Omental fat pad (tissue), 4 donors: ENCODE measurements at places on chromosomes 13 and 19.

DNA sequence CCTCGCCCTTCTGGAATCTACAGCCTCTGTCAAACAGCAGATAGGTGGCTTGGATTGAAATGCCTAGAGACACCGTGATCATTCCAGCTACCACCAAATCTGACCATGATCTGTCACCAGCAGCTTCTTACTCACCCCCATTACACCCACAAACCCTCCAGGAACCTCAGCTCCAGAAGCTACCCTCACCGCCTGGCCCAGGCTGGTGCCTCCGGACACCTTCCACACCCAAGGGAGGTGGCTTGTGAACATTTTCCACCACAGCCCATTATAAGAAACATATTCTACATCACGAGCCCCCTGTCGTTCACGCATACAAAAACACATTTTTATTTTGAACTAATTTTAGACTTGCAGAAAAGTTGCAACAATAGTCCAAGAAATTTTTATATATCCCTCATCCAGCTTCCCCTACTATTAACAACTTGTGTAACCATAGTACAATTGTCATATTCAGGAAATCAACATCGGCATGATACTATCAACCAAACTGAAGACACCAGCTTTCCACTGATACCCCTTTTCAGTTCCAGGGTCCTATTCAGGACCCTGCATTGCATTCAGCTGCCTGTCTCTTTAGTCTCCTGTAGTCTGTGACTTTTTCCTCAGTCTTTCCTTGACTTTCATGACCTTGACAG is 15.4 kb upstream of the UBE2L5 start:
- no peak for DNase-seq

GRCh38 chr13:113292021-113292862 is 4.8 kb upstream of the LAMP1 start:
- DNase-seq: no peak

DNA sequence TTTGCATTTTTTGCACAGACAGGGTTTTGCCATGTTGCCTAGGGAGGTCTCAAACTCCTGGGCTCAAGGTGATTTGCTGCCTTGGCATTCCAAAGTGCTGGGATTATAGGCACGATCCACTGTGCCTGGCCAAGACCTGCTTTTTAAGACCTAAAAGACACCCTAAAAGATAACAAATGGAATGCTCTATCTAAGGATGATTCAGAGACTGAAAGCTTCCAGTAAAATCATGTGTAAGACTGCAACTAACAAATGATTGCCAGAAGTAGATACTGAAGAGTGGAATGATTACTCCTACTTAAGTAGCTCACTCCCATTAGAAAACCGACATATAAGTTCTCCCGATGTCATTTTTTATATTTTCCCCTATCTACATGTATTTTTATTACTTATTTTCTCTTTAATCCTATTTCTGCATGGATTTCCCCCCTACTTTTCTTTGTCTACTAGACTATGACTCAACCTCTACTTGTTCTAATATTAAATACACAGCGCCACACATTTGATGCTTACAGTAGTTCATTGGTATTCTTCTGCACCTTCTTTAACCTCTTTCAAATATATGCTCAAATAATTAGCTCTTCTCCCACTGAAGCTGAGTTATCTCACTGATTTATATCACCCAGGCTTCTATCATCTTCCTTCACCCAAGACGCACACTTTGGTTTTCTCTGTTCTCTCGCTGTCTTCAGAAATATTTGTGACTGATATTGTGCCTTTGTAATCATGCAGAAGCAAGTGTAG is 32.2 kb upstream of the KLF12 start:
- no peak for DNase-seq

DNA sequence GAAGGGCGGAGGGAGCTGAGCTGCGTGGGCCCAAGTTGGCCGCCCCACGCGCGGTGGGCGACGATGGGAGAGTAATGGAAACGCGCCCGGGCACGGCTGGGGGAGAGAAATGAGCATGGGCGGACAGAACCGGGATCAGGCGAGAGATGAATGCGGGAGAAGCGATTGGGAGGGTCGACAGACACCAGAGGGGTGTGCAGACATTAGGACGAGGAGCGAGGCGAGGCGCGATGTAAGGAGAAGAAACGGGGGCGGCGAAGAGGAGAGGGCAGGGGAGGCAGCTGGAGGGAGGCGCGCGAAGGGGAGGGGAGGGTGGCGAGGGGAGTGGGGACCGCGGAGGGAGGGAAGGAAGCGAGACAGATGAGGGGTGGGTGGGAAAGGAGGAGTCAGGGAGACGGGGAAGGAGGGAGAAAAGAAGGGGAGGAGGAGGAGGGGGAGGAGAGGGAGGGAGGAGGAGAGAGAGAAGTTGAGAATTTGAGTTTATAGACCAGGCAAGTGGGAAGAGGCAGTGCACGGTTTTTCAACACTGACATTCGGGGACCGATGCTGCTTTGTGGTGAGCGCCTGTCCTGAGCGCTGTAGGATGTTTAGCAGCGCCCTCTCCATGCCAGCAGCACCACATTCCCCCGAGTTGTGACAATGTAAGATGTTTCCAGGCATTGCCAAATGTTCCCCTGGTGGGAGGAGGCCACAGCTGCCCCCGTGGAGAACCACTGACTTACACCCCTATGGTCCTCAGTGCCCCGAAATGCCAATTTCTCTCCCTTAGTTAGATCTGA is at the start of gene SHISA7:
SHISA7 (minus strand) TSS at position 256 of the 779 bp plus-strand sequence. CDS start 437 bp downstream, outside the sequence.
- no peak for DNase-seq

DNA sequence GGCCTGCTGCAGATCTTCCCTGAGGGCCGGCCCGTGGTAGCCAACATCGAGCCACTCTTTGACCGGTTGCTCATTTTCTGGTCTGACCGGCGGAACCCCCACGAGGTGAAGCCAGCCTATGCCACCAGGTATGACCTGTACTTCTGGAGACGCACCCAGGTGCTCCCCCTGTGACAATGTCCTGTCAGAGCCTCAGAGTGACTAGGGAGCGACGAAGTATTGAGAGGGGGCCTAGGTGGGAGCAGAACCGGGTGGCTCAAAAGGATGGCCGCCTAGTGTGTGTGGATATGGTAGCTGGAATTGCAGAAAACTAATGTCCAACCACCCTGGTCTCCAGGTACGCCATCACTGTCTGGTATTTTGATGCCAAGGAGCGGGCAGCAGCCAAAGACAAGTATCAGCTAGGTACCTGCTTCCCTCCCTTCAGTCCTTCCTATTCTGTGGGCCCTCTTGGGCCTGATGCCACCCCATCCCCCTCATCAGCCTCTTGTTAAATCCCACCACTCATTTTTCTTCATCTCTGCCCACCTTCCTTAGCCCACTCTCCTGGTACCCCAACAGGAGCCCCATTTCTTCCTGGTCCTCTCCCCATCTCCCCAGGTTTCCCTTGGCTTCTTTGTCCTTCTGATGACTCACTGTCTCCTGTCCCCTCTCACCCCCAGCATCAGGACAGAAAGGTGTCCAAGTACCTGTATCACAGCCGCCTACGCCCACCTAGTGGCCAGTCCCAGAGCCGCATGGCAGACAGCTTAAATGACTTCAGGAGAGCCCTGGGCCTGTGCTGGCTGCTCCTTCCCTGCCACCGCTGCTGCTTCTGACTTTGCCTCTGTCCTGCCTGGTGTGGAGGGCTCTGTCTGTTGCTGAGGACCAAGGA is 8.4 kb downstream of the EGLN2 start:
- DNase-seq: no peak

DNA sequence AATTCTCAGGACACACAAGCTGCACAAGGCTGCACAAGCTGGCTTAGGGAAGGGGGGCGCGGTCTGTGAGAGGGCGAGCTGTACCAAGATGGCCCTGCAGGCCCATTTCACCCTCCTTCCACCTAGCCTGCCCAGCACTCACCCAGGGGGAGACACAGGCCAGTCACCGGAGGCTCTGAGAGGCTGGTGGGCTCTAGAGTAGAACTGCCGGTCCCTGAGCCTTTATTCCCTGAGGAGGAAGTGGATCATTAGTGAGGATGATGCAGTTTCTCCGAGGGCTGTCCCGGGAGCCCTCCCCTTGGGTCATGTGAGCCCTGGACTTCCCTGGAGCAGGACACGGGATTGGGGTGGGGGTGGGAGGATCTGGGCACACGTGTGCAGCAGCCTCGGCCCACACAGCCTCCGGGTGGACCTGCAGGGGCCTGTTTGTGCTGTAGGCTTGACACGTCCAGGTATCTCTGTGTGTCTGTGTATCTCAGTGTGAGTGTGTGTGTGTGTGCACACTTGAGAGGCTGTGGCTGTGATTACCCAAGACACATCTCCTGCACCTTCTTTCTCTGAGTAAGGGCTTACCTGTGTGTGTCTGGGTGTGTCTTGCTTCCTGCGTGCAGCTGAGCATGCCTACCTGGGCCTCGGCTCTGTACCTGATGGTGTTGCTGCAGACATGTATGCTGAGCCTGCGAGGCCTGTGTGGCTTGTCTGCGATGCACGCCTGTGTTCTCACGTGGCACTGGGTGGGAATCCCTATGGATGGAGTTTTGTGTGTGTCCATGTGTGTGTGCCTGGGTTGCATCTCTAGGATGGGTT is at the start of gene ACP5:
ACP5 (minus strand) TSS at position 195 of the 807 bp plus-strand sequence. CDS start 328 bp downstream, outside the sequence.
- DNase-seq: no peak

DNA sequence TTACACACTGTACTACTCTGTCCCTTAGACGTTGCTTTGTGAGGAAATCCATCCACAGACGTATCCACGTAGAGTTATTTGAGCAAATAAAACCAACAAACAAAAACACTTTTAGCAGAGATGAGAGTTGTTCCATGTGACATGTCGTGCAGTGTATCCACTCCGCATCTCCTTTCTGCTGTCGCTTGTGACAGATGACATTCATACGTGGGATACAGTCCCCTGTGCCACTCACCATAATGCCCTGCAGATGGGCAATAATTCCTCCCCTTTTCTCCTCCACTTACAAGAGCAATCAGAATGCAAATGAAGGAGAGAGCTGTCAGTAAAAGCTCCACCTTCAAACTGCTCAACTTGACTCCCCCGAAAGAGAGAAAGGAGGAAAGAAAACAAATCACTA is 26.0 kb downstream of the IRS2 start:
- DNase-seq: no peak

DNA sequence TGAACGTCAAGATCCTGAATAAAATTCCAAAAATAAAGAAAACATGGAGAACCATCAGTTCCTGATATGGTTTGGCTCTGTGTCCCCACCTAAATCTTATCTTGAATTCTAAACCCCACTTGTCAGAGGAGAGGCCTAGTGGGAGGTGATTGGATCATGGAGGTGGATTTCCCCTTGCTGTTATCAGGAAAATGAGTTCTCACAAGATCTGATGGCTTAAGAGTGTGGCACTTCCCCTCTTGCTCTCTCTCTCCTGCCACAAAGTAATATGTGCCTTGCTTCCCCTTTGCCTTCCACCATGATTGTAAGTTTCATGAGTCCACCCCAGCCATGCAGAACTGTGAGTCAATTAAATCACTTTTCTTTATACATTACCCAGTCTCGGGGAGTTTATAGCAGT is 827.4 kb downstream of the GPC5 start:
- DNase-seq: no peak

GRCh38 chr13:34179481-34179880 is 361.5 kb downstream of the RFC3 start:
- no peak for DNase-seq

- no peak for DNase-seq
Observed at GRCh38 chr19:44816301-44816700, 7.4 kb downstream of the BCAM start.

DNA sequence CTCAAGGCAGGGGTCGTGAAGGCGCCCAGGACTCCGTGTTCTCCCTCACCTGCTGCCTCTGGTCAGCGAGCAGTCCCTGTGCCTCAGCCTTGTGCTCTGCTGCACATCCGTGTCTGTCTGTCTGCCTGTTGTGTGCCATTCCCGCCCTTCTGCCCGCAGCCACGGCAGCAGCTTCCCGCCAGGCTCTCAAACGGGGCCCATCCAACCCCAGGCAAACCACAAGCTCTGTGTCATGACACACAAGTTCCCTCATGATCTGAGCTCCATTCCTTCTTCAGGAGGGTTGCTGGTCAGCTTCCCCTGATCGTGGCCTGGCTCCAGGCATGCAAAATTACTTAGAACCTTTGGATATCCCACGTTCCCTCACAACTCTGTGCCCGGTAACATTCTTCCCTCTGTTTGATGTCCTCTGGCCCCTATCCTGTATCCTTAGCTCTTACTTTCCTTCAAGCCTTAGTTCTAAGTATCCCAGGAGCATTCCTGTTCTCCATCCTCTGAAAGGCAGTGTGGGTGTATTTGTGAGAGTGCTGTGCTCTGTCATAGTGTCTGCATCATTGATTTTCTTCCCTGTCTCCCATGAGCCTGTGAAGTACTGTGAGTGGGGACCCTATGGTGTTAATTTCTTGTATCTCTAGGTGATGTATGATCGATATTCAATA is 3.2 kb downstream of the GPR183 start:
- no peak for DNase-seq

DNA sequence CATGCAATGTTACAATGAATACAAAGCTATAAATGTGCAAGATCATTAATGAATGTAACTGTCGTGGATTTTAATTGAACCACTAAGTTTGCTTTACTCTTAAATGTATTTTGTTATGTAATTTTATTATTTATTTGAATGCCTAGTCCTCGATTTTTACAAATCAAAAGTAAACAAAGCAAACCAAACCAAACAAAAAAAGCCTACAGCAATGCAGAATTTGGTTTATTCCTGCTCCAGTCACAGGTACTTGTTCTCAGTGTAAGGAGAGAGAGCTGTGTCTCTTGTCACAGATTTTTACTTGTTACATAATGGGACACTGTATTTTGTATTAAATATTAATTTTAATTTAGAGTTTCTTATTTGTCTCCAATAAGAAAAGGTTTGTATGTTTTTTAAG is 584.3 kb upstream of the SLITRK6 start:
- no peak for DNase-seq

- no peak for DNase-seq
Observed at GRCh38 chr19:5960005-5961001, 17.6 kb downstream of the RANBP3 start.

DNA sequence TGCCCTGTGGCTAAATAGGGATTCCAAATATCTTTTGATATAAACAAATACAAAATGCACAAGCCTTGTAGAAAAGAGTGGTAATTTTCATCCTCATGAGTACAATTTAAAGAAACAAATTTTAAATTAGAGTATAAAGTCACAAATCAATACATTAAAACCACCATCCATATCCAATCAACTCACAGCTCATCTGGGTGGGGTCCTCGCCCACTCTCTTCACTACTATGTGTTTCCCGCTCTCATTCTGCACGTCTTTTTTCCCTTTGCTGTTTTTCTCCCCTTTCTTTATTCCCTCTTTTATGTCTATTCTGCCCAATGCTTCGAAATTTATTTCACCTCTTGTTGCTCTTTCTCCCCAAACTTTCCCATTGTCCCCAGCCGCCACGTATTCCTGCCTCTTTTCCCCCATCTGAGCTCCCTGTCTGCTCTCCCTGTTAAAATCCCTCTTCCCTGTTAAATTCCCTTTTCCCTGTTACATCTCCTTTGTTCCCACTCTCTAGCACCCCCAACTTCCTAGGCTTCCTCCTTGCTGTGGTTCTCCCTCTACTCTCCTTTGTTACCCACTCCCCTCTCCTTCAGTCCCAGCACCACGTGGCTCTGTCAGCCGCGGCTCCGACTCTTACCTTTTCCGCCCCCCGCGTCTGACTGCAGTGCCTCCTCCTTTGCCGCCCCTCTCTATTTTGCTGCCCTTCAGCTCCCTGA is 1.3 kb downstream of the ZNF616 start:
- no peak for DNase-seq

GRCh38 chr19:20444202-20444885 is 121.2 kb downstream of the ZNF737 start:
- no peak for DNase-seq

- no peak for DNase-seq
Observed at GRCh38 chr19:29965492-29965891, 23.5 kb downstream of the URI1 start.

- DNase-seq: no peak
Observed at GRCh38 chr13:40611004-40611403, 55.4 kb downstream of the FOXO1 start.

- no peak for DNase-seq
Observed at GRCh38 chr19:31503211-31503610, 154.0 kb upstream of the TSHZ3 start.

- DNase-seq: no peak
Observed at GRCh38 chr13:53143757-53144339, 115.2 kb downstream of the OLFM4 start.
